ENCODE measurements at places on chromosomes 2 and 18. TPM values are rescaled to one million over a fixed set of nuclear protein-coding genes. Genes with fewer than 3 reads are reported as not detected.

ABCA12 gene
- total RNA-seq: 0.43 TPM

GRCh38 chr2:60569680-60570111, 16.2 kb upstream of the BCL11A start:
- peaks cover 21% of the 10 kb centered on the region for H3K4me1 ChIP-seq
- no peak for DNase-seq
- H3K4me3 ChIP-seq: no peak overlapping the region
- no peaks in the 10 kb centered on the region for H3K36me3 ChIP-seq
- H3K27me3 ChIP-seq: no peaks in the 10 kb centered on the region

DNA sequence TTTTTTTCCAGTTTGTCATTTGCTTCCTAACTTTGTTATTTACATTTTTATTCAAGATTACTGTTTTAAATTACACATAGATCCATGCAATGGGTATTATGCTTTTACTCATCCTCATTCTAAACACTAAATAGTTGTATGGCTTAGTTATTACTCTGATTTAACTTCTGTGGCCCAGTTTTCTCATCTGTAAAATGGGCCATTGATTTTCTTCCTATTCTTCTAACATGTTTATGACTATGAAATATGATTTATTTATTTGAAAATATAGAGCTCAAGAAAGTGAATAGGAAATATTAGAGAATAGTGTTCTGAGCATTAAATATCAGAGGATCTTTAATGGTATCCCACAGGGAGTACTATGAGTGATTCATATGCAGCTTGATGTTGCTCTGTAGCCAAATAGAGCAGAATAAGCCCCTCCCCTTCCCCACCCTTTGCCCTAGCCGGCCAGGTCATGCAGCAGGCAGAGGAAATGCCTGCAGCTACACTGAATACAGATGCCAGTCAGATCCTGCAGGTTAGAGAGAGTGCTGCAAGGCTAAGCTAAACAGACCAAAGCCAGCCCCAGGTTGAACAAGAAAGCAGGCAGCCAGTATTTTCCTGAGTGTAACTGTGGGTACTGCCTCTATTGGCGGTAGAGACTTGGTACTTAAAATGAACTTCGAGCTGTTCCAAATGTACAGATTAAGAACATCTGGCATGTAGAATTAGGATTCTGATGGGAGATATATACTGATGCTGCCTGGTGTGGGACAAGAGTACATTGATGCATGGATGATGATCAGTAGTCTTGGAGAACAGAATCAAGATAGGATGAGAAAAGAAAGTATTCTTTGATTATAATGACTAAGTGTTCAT, 11.7 kb upstream of the ACYP2 start:
- no peak overlapping the region for H3K4me3 ChIP-seq
- no peaks in the 10 kb centered on the region for H3K27me3 ChIP-seq
- peaks cover 9% of the 10 kb centered on the region for H3K4me1 ChIP-seq
- H3K36me3 ChIP-seq: no peaks in the 10 kb centered on the region

- peak; percentile 37 for DNase-seq
- no peak overlapping the region for H3K4me3 ChIP-seq
- no peaks in the 10 kb centered on the region for H3K27me3 ChIP-seq
- H3K4me1 ChIP-seq: peaks cover 65% of the 10 kb centered on the region
- peak overlapping the region; percentile 96 for H3K27ac ChIP-seq
- no peaks in the 10 kb centered on the region for H3K36me3 ChIP-seq
Measured at GRCh38 chr2:15732341-15733077, 140.8 kb downstream of the DDX1 start.

DTNA gene
- total RNA-seq: 10.9 TPM

DNA sequence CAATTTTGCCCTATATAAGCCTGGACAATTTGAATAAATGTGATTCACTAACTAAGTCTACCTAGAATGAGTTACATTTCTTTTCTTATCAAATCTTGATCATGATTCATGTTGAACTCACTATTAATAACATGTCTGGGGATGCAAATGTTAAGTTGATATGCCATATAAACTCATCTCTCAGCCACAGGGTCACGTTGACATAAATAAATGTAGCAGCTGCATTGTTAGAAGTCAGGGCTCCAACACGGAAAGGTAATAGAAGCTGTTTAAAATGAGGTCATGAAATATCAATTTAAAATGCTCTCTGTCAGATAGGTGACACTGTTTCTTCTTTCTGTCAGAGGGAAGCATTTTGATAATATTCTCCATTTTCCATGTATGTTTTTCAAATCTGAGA, 521.9 kb downstream of the CCDC85A start:
- H3K36me3 ChIP-seq: no peaks in the 10 kb centered on the region
- H3K4me1 ChIP-seq: no peaks in the 10 kb centered on the region
- H3K4me3 ChIP-seq: no peak overlapping the region

- H3K4me3 ChIP-seq: no peak overlapping the region
- H3K27me3 ChIP-seq: no peaks in the 10 kb centered on the region
- peak overlapping the region; percentile 62 for H3K27ac ChIP-seq
- DNase-seq: no peak
Measured at GRCh38 chr2:75035444-75036353, 77.3 kb downstream of the POLE4 start.

GRCh38 chr2:103161456-103162289, 399.8 kb downstream of the TMEM182 start:
- peaks cover 50% of the 10 kb centered on the region for H3K27me3 ChIP-seq
- H3K4me1 ChIP-seq: no peaks in the 10 kb centered on the region
- no peak overlapping the region for H3K27ac ChIP-seq
- H3K36me3 ChIP-seq: no peaks in the 10 kb centered on the region
- DNase-seq: no peak

MARCHF7 gene
- total RNA-seq: 133 TPM

DNA sequence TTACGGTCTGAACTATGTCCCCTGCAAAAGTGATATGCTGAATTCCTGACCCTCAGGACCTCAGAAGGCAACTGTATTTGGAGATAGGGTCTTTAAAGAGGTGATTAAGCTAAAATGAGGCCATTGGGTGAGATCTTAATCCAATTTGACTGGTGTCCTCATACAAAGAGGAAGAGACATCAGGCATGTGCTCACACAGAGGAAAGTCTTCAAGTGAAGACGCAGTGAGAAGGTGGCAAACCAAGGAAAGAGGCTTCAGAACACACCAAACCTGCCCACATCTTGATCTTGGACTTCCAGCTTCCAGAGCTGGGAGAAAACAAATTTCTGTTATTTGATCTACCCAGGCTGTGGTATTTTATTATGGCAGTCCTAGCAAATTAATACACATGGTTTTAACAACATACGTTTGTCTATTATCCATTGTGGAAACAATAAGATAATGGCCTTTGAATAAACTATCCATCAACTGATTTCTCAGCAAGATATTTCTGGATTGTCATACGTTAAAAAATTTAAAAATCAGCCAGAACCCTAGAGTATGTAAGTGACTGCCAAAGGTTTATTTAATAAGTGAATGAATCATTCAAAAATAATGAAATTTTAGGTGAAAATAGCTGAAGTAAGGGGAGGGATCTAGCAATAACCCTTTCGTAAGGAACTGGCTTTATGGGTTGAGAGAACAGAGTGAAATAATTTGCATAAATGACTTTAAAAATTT, 6.5 kb downstream of the WIPF1 start:
- DNase-seq: no peak
- H3K27ac ChIP-seq: no peak overlapping the region
- no peak overlapping the region for H3K4me3 ChIP-seq

REG1B gene
- not detected for total RNA-seq

GRCh38 chr2:31978436-31978835, 32.4 kb downstream of the MEMO1 start:
- H3K27ac ChIP-seq: no peak overlapping the region
- no peaks in the 10 kb centered on the region for H3K27me3 ChIP-seq
- H3K4me1 ChIP-seq: peaks cover 10% of the 10 kb centered on the region

- H3K27me3 ChIP-seq: peaks cover 15% of the 10 kb centered on the region
- H3K36me3 ChIP-seq: no peaks in the 10 kb centered on the region
- peaks cover 9% of the 10 kb centered on the region for H3K4me1 ChIP-seq
- no peak for DNase-seq
Measured at GRCh38 chr18:54765636-54766375, 62.5 kb upstream of the RAB27B start.

GRCh38 chr18:45731716-45732115, 7.7 kb downstream of the SLC14A1 start:
- no peaks in the 10 kb centered on the region for H3K4me1 ChIP-seq
- no peak overlapping the region for H3K4me3 ChIP-seq
- H3K27me3 ChIP-seq: peaks cover 7% of the 10 kb centered on the region
- no peak overlapping the region for H3K27ac ChIP-seq

C1QL2 gene
- not detected for total RNA-seq

DNA sequence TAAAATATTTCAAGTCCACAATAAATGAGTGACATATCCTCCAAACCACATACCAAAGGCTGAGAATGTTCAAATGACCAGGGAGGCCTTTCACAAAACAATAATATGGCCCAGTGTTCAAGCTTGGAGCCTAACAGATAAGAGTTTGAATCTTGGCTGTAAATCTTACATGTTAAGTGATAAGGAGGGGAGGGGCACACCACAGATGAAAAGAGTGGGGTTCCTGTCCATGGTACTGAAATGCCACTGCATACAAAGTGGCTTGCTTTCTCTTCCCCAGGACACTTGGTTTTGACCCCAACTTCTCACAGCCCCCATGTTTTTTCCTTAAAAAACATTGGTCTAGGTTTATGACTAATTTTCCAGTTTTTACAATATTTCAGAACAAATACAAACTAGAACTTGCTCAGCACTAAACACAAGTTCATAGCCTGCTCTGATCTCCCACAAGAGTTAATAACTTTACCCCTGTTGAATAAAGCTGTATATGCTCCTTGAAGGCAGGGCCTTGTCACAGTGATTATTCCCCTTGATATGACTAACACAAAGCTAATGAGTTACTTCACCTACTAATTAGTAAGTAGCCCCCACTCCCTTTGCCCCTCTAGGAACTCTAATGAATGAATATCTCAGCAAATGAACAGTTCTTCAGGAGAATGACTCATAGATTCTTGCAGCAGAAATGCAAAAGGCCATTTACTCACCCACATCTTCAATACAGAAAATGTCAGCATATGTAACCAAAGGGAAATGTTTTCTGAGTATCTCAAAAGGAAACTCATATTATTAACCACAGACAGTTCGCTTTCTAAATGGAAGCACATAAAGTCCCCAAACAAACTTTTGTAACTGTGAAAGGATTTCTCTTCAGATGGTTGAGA, 142.2 kb downstream of the SATB2 start:
- no peak overlapping the region for H3K27ac ChIP-seq
- H3K27me3 ChIP-seq: no peaks in the 10 kb centered on the region
- H3K4me1 ChIP-seq: no peaks in the 10 kb centered on the region
- no peaks in the 10 kb centered on the region for H3K36me3 ChIP-seq

DNA sequence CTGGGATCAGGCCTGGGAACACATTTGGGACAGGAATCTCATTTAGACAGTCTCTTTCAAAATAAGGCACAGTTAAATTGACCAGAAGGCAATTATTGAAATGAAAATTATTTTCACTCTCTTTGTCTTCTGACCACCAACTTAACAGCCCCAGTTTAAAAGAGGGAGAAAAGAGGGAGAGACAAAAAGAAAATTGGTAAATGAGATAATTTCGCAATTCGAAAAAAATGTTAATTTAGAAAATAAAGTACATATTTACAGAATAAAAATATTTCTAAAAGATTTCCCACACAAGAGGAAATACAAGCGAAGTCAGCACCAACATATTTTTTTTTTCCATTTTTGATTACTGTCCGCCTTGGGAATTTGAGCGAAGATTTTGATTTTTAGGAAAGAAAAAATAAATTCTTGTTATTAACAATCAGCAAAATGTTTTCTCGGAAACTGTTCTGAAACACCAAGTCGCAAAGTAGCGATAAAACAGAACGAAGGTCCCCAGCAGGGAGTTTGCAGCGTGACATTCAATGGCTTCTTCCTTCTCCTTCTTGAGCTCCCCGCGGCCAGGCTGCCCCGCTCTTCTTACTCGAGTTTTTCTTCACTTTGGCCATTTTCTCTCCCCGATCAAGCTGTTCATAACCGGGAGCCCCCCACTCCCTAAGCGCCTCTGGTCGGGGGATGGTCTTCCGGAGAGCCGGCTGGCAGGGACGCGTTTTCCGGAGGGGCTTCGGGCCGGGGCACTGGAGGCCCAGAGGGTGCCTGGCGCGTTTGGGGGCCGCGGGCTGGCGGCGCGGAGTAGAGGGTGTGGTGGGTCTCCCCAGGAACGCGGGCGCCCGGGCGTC, 5.0 kb downstream of the SP9 start:
- no peaks in the 10 kb centered on the region for H3K36me3 ChIP-seq
- DNase-seq: no peak
- peak overlapping the region; percentile 39 for H3K4me3 ChIP-seq

INHBB gene
- not detected for total RNA-seq

MBP gene
- 19.1 TPM for total RNA-seq

- no peak overlapping the region for H3K4me3 ChIP-seq
- DNase-seq: no peak
Measured at GRCh38 chr18:10057401-10057893, 143.6 kb downstream of the VAPA start.

CTAGE1 gene
- 0.07 TPM for total RNA-seq

DNA sequence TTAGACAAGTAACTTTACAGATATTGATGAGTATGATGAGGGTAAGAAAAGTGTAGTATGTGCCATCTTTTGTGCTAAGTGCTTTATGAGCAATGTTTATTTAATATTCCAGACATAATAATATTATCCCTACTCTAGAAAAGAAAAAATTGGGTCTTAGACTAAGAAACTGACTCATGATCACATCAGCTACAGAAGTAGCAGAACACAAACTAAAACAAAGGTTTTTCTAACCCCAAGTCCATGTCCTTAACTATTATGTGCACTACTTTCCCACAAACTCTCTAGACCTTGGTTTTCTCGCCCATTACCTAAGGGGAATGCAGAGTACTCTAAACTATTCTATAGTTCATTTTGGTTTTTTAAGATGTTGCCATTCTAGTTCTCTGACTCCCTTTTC, 64.5 kb downstream of the BAZ2B start:
- no peak overlapping the region for H3K4me3 ChIP-seq
- no peak overlapping the region for H3K27ac ChIP-seq
- no peaks in the 10 kb centered on the region for H3K27me3 ChIP-seq
- peaks cover 4% of the 10 kb centered on the region for H3K4me1 ChIP-seq
- DNase-seq: no peak
- H3K36me3 ChIP-seq: peaks cover 13% of the 10 kb centered on the region
